ENCODE measurements at places on chromosomes 7 and 10.

- DNase-seq: no peak
Observed at GRCh38 chr7:91064938-91065337, 199.3 kb upstream of the FZD1 start.

DNA sequence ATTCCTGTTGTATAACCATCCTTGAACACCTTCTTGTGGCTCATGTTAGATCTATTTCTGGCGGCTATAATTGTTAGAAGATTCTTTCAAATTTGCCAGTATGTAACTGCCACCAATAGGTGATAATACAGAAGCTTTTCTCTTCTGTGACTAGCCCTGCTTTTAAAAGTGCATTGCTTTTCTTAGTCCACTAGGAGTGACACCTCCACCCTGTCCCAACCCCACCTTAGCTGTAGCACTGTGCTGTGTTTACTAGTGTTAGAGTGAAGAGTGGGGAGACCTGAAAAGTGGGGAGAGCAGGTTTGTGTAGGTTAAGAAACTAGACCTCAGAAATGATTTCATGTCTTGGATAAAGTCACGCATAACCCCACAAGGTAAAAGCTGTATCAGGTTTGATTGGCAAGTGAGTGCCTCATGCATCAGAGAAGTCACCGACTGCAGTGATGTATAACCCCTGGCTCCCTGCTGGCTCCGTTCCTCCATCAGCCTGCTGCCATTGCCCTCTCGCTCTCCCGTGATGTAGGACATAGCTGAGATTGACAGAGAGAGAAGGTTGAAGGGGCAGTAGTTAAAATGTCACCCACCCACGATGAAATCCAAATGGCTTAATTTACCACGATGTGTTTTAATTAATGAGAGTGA lies 12.5 kb downstream of the NPVF start:
- DNase-seq: no peak

GRCh38 chr7:82624337-82624736 lies 180.8 kb upstream of the CACNA2D1 start:
- no peak for DNase-seq

DNA sequence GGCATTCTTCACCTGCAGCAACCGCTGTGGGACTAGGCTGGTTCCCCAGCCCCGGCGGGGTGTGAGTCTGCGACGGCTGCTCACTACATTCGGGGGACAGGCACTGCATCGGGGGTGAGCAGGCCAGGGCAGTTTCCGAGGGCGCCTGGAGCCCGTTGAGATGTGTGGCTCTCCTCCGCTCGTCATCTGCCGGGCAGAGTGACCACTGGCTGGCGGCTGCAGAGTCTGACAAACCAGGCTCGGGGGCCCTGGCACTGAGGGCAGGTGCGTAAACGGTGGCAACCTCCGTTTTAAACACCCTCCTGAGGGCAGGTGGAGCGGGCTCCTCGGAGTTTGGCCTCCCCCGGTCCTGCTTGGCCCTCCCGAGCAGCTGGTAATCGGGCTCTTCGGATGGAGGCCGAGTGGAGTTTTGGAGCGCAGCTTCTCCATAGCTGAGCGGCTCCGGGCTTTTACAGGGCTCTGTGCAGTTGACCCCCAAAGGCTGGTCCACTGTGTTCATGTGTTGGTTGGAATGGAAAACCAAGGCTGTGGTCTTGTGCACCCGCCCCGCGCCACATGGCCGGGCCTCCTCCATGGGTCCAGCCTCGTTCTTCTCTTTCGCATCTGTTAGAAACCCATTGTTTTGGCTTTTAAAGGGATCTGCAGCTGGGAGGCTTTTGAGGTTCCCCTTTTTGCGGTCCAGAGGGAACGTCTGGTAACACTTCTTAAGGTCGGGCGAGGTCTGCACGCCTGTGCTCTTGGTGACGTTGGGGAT lies 20.9 kb downstream of the INSYN2A start:
- DNase-seq: no peak

DNA sequence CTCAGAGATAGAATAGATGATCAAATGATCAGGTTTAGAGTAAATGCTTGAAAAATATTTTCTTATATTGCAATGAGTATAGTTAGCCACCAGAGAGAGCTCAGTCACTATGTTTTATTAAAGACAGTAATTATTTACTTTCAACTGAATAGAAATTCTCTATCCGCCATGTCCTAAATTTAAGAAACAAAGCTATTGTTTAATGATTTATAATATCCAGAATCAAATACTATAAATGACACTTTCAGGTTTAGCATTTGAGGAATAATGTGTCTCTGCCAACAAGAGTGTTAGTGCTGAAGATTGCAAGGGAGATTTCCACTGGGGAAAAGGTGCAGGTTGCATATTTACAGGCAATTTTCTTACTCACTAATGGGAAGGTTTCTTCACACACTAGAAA lies 184.7 kb downstream of the DGKB start:
- DNase-seq: no peak

DNA sequence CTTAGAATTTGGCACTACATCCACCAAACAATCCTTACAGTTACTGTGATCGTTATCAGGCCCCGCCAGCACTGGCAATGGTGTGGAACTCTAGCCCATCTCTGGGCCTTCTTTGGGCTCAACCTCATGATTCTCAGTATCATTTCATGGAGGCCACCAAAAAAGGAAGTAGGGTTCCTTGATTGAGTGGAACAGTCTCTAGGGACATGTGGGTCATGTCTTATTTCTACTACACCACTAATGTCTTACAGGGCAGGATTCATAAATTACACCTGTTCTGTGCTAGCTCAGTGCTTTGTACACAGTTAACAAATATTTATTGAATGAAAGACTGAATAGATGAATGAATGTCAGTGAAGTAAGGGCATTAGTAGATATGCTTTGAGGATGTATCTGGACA lies 53.9 kb downstream of the AP3M1 start:
- no peak for DNase-seq

DNA sequence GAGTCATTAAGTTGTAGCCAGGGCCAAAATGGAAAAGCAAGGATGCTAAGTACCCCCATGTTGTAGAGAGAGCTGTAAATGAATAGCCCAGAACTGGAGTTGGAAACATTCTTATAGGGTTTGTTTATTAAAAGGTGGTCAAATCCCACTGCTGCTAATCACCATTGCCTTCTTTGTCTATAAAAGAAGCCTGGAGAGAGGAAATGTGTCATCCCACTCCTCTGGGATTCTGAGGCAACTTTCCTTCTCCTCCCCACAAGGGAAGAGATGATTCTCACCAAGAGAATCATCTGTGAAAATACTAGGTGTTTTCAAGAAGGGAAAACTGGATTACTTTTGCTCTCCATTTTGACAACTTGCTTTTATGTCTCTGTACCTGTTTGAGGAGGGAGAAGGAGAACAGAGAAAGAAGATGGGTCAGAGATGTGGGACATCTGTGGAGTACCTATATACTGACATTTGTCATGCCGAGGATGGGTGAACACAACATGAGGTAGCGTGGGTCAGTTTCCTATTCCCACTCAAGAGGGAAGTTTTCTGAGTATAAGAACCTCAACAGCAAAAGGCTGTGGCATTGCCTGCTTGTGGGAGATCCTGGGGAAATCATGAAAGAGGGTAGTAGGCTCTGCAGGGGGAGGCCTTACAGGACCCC lies 262.2 kb downstream of the KIF20B start:
- DNase-seq: no peak

DNA sequence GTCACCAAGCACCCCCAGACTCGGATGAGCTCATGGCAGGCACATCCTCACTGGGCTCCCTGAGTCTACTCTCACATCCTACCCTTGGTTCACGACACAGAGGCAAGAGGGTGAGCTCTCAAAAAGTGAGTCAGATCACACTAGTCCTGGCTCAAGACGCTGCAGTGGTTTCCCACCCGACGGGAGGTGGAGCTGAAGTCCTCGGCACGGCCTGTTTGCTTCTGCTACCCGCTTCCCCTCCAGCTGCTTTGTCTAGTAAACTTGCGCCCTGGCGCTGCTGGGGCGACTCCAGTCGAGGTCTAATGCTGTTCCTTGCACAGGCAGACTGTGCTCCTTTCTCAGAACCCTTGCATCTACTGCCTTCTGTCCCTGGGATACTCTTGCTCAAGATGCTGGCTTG lies 13.5 kb upstream of the SFMBT2 start:
- peak; percentile 22 for DNase-seq

GRCh38 chr7:89029864-89030263 lies 234.3 kb upstream of the TEX47 start:
- DNase-seq: no peak

DNA sequence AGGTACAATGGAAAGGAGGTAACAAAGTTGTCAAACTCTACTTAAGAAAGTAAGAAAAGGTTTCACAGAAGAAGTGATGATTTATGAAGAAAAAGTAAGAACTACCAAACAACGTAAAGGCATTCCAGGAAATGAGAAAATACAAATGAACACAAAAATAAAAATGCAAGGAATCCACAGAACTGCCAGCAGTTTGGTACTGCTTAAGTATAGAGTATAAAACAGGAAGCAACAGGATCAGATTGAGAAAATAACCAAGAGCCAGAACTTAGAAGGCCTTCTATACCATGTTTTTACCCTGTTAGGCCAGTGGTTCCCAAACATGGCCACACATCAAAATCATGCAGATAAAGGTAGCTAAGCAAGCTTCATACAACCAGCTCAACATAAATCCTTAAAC lies 9.2 kb downstream of the NDUFA5 start:
- no peak for DNase-seq

DNA sequence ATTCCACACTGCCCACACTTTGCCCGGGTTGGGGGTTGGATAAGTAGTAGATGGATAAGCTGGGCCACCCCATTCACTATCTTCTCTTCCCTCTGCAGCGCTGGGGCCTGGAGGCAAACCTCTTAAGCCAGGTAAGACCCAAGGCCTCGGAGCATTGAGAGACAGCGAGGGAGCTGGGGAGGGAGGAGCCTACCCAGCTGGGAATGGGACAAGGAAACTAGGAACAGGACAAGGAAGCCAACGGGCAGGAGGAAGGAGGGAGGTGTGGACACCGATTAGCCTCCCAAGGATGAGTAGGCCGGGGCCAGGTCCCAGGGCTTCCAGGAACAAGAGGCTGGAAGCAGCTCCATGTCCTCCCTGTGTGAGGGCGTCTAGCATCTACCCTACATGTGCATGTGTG lies 9.6 kb downstream of the ELN start:
- no peak for DNase-seq

GRCh38 chr10:49115796-49116508 lies 630 bp upstream of the VSTM4 start:
- DNase-seq: no peak

DNA sequence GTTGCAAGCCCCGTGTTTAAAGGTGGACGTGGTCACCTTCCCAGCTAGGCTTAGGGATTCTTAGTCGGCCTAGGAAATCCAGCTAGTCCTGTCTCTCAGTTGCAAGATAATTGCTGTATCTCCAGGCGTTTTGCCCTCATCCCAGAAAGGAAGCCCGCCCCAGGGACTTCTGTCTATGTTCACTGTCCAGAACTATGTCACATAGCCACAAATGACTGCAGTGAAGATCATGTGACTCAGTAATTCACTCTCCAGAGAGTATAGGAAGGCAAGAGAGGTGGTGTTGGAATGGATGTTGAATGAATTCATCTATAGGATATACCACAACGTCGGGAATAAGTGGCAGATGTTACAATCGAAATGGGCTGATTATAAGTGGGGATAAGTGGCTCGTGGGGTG lies 349 bp upstream of the ERVW-1 start:
- no peak for DNase-seq

DNA sequence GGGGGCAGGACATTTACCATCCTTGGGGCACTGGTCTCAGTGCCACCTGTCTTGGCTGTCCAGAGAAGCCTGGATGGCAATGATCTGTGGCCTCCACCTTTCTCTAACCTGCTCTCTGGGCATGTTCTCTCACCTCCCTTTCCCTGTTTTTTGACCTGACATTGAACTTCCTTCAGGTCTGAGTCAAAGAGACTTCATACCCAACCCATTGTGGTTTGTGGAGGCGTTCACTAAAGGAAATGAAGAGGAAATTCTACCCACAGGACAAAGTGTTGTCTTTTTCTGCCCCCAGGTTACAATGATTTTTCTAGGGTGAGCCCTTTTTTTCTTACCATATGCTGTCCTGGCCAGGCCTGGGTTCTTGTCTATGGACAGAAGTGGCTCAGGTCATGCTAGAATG lies 76.6 kb downstream of the CYP26A1 start:
- no peak for DNase-seq

- no peak for DNase-seq
Observed at GRCh38 chr10:80855348-80855971, 317.8 kb downstream of the SH2D4B start.

DNA sequence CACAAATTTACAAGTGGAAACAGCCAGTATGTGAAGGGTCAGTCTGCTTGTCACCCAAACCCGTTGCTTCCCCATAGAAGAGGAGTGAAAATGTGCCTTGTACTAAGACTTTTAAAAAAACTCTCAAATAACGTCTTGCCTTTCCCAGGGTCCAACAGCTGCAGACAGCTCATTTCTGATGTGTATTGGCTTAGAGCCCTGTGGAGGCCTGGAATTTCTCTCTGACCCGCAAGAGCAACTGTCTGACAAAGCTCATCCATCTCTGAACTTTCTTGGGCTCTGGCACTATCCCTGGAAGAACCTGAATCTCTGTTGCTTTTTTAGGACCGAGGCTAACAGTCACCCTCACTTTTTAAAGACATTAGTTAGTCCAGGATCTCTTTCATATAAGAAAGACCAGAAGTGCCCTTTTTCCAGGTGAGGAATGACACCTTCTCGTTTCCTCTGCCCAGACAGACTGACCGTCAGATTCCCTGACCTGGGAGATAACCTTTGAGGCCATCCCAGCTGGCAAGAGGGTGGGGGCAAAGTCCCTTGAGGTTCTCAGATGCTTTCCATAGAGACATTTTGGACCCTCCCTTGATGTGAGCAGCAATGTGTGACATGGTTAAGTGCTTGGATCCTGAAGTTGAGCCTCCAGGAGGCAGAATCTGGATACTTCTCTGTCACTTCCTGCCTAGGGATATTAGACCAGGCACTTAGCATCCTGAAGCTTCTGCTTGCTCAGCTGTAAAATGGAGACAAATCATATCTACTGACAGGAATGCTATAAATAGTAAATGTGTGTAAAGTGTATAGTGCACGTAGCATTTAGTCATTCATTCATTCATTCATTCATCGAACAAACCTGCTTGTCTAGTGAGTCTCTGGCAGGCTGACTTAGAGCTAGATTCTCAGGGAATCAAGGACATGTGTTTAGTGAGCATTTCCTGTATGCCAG lies 4.5 kb upstream of the NODAL start:
- DNase-seq: no peak

GRCh38 chr10:103510046-103510685 lies 16.7 kb downstream of the NEURL1 start:
- DNase-seq: no peak

GRCh38 chr10:100359529-100360150 lies 12.6 kb downstream of the SCD start:
- no peak for DNase-seq

DNA sequence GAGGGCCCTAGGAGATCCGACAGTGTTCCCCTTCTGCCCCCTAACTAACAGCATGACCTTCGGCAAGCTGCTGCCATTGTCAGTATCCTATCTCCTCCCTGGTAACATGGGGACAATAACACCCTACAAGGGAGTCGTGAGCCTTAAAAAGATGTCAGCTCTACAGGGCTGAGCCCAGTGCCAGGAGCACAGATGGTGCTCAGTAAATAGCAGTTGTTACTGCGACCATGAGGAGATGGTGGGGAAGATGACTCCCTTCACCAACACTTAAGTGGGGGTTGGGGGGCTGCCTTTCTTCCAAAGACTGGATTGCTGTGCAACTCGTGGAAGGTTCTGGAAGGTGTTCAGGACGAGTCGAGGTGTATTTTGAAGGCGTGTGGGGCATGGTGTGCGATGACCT lies 29.5 kb upstream of the C10orf120 start:
- DNase-seq: no peak

- peak; percentile 53 for DNase-seq
Observed at GRCh38 chr10:43128958-43129706, 9.1 kb upstream of the CSGALNACT2 start.

GRCh38 chr7:138460649-138461607 lies 869 bp downstream of the TRIM24 start:
- peak; percentile 29 for DNase-seq
